Cerebellar cortex (tissue), 1 donor: ENCODE measurements at places on chromosomes 11 and 22.

DNA sequence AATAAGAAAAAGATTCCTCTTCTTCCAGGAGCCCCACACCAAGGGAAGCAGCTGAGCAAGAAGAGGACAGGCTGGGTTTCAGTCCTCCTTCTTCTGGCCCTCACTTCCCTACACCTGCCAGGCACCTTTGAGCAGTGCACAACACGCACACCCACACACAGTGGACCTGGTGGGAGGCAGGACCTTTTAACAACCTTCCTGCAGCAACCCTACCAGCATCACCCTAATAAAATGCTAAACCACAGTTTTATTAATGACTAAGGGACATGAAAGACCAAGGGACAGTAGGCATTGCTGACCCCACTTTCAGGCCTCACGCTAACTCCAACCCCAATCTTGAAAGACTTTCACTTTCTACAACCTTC is 12.2 kb downstream of the ARAP1 start:
- DNase-seq: no peak

DNA sequence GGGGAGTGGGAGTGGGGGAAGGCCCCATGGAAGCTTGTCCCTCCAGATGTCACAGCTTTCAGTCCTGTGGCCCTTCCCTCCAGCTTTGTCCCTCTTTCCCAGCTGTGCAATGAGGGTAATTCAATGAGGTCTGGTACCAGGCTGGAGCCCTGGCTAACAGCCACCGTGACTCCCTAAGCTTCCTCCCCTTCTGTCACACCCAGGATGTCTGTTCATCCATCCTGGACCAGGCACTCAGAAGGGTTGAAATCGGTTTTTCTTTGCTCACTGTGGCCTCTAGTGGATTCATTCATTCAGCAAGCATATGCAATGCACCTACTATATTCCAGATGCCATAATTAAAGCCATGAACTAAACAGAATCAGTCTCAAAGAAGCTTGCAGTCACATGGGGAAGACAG is 38.7 kb downstream of the SYT13 start:
- DNase-seq: no peak

DNA sequence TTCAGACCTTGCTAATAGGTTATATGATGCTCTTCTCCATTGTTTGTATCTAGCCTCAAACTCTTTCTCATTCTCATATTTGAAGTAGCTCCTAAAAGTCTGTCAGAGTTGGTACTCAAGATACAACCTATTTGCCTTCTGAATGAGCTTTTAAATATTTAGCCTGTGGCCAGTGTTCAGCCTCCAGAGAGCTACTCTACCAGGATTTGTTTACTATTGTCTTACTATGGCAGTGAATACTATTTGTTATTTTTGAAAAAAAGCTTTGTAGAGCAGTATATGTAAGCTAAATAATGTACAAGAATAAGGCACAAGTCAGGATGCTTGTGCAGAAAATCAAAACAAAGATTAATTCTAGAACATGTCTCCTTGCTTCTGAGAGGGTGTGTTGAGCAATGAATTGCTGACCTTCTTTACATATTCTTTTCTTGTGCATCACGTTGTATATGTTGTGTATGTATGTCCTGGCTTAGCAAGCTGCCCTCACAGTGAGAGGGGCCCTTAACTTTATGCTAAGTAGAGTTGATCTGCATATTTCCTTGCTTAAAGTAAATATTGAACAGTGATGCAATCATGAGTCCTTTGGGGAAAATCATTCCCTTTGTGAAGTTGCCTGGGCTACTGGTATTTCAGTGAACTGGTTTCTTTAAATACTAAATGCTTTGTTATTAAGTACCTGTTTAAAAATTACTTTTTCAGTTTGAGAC is 438.0 kb downstream of the LUZP2 start:
- no peak for DNase-seq

DNA sequence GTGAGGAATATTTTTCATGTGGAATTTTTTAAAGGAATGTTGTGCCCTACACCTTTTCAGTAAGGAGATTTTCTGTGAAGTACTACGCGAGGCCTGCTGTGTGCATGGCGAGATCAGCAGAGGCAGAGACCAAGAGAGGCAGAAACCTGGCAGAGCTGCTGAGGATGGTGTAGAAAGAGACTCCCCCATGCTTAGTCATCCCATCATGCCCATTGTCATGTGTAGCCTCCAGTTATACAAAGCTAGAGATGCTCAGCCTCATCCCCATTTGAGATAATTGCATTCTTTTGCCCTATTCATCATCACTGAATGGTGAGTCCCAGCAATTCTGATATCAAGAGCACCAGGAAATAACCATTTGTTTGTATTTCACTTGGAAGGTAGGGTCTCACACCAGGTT is 3.0 kb upstream of the MS4A7 start:
- DNase-seq: no peak

GRCh38 chr11:44607987-44608386 is 42.5 kb downstream of the CD82 start:
- no peak for DNase-seq

- DNase-seq: no peak
Observed at GRCh38 chr22:44403166-44403565, 90.4 kb upstream of the SHISAL1 start.

DNA sequence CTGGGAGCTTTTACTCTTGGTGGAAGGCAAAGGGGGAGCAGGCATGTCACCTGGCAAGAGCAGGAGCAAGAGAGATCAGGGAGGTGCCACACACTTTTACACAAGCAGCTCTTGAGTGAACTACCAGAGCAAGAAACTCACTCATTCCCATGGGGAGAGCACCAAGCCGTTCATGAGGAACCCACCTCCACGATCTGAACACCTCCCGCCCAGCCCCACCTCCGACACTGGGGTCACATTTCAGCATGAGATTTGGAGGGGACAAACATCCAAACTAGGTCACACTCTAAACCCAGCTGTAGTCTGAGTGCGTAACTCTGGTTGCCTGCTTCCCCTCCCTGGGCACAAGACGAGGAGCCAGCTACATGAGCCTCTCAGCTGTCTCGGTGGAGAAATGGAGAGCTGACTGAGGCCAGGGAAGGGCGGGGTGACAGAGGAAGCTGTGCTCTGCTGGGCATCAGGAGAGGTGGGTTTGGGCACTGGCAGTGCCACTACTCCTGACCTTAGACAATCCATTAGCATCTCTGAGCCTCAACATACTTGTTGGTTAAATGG is 134.6 kb downstream of the PKNOX2 start:
- DNase-seq: no peak

GRCh38 chr11:12285106-12285505 is 92.3 kb upstream of the PARVA start:
- DNase-seq: no peak

DNA sequence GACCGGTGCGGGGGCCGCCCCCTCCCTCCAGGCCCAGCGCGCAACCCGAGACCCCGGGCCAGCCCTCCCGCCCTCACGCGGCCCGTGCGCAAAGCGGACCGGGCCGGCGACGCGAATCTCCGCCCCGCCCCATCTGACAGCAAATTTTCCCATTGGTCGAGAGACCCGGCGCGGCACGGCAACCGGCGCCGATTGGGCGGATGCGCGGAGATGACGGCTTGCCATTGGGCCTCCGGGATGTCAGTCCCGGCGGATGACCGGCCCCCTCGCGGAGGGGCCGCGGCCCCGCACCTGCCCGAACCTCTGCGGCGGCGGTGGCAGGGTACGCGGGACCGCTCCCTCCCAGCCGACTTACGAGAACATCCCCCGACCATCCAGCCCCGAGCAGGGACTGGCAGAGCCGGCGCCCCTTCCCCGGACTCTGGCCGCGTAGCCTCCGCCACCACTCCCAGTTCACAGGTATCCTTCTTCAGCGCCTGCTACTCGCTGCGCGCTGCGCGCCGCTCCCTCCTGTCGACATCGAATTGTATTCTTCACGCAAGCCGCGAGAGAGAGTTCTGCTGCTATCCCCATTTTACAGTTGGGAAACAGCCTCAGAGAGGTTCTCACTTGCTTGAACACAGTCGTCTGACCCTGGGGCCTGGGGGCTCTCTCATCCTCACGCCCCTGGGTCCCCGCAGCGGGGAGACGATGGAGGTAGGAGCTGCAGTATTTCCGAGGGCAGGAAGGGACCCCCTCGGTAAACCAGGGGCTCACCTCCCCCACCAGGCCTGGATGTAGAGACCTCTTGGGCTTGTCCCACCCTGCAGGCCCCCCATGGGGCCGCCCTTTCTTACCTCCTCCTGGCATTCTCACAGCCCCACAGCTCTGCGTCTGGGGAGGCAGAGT is at the start of gene ARVCF:
ARVCF (minus strand) TSS at position 90 of the 888 bp plus-strand sequence. CDS start 26,029 bp downstream, outside the sequence.
- peak; percentile 88 for DNase-seq

GRCh38 chr11:62493801-62494200 is 52.8 kb downstream of the AHNAK start:
- no peak for DNase-seq

- DNase-seq: no peak
Observed at GRCh38 chr22:39569066-39569465, 1.5 kb upstream of the CACNA1I start.

- DNase-seq: no peak
Observed at GRCh38 chr11:66835768-66836405, 7.4 kb upstream of the RCE1 start.

GRCh38 chr11:94795476-94796189 is 27.5 kb downstream of the AMOTL1 start:
- no peak for DNase-seq

DNA sequence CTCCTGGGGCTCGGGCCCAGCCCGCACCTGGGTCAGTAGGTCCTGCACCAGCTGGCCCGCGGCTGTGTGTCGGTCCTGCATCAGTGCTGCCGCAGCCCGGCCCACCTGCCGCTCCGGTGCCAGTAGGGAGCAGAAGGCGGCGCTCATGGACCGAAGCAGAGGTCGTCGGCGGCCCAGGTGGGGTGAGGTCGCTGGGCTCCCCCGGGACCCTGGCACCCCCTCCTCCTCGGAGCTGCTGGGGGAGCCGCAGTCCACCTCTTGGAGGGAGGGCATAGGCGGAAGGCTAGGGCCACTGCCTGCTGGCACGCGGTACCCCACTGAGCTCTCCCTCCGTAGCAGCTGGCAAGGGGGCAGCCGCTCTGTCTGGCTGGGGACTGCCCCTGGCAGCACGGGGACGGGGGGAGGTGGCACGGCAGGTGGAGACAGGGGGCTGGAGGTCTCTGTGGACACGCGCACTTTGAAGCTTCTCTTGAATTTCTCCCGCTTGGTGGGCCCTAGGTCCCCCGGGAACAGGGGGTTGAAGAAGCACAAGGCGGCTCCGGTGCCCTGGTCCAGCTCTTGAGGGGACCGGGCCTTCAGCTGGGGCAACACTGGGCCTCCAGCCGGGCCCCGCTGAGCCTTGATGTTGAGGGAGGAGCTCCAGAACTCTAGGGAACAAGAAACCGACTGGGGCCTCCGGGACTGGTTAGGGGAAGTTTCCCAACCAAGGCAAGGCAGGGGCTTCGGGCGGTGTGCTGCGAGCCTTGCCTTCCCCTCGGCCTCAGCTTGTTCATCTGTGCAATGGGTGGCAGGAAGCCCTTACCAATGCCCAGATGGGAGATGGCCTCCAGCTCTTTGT is 1.4 kb downstream of the RIN1 start:
- no peak for DNase-seq

DNA sequence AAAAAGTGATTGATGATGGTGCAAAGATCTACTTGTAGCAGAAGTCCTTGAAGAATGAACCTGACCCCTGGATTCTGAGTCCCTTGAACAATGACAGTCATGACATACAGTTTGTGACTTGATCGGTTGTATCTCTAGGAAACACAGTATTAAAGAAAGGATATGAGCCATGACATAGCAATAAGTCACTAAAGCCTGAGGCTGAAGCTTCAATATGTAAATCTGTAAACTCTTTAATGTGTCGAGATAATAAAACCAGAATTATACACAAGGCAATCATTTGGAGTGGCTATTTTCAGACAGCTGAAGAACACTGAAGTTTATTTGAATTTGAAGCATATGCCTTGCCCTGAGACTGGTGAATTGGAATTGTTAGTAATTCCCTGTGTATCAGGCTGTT is 911.5 kb upstream of the RAG2 start:
- DNase-seq: no peak

- no peak for DNase-seq
Observed at GRCh38 chr11:2510626-2511402, 66.0 kb downstream of the KCNQ1 start.

- DNase-seq: no peak
Observed at GRCh38 chr11:119729951-119730613, 1.1 kb upstream of the NECTIN1 start.

- DNase-seq: no peak
Observed at GRCh38 chr11:126529037-126529436, 173.6 kb downstream of the ST3GAL4 start.

DNA sequence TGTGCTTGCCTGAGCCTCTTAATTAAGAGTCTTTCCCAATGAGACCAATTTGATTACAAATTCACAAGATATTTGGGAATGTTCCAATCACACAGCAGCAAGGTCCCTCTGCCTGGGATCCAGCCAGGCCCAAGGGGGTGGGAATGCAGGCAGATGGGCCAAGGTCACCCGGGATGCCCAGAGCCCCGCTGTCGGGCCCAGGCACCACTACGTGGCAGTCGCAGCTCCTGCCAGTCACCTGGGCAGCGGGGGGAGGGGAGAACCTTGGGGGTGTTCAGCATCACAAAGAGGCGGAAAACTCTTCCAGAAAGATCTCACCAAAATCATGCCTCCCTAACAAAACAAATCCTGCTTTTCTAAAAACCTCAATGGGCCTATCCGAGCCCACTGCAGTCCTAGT is 30.9 kb downstream of the PPM1F start:
- no peak for DNase-seq

GRCh38 chr11:124612045-124612444 is 817 bp downstream of the PANX3 start:
- DNase-seq: no peak

- DNase-seq: no peak
Observed at GRCh38 chr22:24209016-24209415, 27.7 kb downstream of the SUSD2 start.

- peak; percentile 70 for DNase-seq
Observed at GRCh38 chr22:49724893-49725489, 102.7 kb downstream of the BRD1 start.

GRCh38 chr11:88300888-88301487 is 36.5 kb downstream of the CTSC start:
- no peak for DNase-seq

DNA sequence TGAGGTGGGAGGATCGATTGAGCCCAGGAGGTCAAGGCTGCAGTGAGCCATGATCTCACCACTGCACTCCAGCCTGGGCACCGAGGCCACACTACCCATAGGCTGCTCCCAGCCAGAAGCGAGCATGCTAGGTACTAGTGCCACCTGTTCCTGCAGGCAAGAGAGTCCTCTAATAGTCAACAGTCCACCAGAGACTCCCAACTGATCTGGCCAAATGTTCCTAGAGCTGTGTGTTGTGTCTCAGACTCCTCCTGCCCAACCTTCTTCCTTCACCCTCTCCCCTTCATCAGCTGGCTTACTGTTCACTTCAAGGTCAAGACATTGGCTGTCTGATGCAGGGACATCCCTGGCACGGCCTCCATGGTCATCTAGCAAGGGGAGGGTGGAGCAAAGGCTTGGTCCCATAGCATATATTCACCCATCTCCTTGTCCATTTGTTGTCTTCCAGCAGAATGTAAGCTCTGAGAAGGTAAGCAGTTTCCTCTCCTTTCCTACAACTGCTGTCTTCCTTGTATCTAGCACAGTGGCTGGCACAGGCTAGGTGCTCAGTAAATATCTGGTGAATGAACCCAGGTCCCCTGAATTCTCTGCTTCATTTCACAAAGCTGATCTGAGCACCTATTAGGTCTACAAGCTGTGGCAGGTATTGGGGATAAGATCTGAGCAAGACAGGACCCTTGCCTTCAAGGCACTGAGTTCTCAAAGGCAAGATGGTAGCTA is 126.2 kb upstream of the SERPIND1 start:
- DNase-seq: no peak
